ENCODE measurements at places on chromosomes 5 and 9. TPM values are rescaled to one million over a fixed set of nuclear protein-coding genes. Genes with fewer than 3 reads are reported as not detected.

Gene MVB12B
- 15.7 TPM for total RNA-seq

DNA sequence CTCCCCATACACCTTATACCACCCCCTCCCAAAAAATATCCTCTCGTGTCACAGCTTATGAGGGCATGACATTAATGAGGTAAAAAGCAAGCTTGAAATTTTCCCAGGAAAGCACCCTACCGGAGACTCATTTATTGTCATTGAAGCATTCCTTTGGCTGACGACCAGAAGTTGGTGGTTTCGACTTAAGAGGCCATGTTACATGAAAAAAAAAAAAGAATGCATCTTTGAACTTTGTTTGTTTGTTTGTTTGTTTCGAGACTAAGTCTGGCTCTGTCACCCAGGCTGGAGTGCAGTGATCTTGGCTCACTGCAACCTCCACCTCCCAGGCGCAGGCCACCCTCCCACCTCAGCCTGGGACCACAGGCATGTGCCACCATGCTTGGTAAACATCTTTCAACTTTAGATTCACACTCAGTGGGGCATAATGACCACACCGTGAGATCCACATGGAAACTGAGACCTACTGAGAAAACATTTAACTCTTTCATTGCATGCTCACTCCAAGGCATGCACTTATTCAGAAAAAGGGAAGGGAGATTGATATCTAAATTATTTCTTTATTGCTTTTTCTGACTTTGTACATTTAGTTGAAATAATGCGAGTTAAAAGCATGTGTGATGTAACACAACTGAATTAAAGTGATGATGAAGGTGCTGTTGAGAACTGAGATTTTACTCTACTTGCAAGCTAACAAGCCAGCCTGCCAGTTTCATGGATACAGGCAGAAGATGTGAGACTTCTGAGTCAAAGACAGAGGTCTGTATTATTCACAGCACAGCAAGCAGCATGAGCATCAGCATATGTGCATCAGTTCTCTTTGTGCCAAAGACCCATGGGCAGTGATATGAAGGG is 5.1 kb upstream of the RAB14 start:
- DNase-seq = no peak

DNA sequence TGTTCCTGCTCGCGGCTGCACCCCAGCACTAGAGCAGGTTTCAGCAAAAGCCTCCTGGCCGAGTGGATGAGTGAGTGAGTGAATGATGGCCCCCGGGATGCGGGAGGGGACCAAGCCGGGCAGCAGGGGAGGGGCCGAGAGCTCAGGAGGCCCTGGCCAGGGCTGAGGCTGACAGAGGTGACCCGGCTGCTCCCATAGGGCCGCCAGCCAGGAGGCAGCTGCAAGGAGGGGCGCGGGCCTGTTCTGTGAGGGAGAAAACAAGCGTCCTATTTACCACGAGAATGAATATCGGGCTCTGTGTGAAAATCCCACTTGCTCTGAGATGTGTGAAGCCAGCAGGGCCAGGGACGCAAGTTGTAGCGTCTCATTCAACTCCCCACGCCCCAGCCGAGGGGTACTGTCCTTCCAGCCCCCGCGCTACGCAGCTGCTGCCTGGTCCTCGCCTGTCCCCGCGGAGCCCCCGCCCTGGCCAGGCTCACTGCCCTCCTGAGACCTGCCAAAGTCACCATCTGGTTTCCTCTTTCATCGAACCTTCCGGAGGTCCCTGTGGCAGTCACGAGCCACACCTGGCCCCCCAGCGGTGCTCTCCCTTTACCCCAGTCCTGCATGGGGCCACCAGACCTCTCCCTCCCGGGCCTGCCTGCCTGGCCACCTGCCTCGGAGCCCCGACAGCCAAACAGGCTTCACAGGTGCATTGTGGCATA is 38.8 kb downstream of the RASGEF1C start:
- no peak for DNase-seq

DNA sequence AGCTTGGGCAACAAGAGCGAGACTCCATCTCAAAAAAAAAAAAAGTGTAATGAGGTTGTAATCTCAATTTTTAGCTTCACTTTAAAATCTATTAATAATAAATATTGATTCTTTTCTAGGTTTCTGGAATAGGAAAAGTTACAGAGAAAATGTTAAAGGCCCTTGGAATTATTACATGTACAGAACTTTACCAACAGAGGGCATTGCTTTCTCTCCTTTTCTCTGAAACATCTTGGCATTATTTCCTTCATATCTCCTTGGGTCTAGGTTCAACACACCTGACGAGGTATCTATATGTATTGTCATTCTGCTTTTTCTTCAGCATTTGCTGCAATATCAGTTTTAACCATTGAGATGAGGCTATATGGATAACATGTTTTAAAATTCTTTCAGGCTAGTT is 26.6 kb upstream of the ANKDD1B start:
- no peak for DNase-seq

DNA sequence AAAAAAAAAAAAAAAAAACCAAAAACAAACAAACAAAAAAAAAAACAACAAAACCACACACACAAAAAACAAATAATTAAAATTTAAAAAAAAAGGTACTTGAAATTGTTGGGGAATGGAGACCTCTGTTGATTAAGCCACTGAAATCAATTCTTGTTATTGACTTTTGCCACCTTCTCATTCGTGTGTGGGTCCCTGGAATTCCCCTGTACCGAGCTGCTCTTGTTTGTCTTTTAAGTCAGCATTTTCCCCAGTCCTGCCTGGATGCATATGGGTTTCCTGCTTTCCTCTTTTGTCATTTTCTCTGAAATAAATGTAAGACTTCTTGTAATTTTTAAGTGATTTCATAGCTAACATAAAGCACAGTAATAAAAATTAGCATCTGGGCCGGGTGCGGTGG is 45.5 kb downstream of the GPBP1 start:
- DNase-seq = no peak

All from transverse colon (tissue), 4 donors.